ENCODE measurements at places on chromosomes 16 and 17.

GRCh38 chr17:7147772-7148171 lies 31.4 kb downstream of the ASGR1 start:
- DNase-seq, result no peak

GRCh38 chr17:2421315-2422147 lies 20.7 kb upstream of the MNT start:
- DNase-seq, result no peak

DNA sequence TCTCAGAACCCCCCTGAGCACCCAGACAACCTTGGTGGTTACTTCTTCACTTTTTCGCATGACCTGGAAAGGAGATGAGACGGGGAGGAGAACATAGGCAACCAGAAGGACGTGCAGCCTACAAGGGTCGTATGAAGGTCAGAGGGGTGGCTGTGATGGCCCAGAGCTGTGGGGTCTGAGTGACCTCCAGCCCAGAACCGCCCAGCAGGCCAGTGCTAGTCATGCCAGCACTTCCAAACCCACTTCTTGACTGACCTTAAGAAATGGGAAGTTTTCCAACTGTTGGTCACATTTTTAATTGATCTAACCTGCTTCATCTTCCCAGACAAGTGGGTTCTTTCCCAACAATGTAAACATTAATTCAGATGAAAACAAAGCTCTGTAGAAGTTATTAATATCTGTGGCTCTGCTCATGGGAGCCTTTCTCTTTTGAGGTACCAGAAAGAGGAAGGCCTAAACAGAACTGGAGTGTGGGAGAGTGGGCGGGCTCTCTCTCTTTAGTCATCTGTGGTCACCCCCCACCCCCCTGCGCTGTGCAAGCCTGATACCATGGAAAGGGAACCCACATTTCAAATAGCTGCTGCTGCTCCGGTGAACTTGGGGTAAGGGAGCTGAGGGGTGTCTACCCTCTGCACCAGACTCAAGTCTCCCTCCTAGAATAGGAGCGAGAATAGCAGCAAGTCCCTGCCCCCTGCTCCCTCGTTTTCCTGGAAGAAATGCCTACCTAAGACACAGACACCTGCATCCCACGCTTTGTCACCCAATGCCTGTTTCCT lies 101.6 kb downstream of the RAB11FIP4 start:
- peak; percentile 79 for DNase-seq

- peak; percentile 50 for DNase-seq
Observed at GRCh38 chr16:324451-325334, 27.8 kb downstream of the AXIN1 start.

GRCh38 chr17:20156196-20157000 lies 147.2 kb downstream of the SPECC1 start:
- peak; percentile 18 for DNase-seq

DNA sequence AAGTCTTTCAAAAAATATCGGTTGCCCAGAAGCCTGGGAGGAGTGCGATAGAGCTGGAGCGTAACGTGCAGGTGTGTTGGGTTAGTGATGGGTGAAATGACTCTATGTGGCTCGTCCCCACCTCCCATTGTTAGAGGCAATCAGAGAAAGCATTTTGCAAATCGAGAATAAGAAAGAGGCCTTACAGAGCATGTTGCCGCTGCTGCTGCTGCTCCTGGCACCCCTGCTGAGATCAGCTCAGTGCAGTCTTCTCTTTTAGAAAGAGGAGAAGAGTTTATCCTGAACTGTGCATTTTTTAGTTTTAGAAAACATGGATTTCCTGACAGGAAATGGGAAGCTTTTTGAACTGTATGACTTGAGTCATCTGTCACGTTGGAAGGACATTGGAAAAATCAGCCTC lies 774.5 kb upstream of the RBFOX1 start:
- DNase-seq, result no peak
